ENCODE measurements at places on chromosomes 7 and 10. TPM values are rescaled to one million over a fixed set of nuclear protein-coding genes. Genes with fewer than 3 reads are reported as not detected.

EBLN1 gene
- total RNA-seq, result not detected

SPACDR gene
- total RNA-seq, result 0.11 TPM

GRCh38 chr10:48332166-48332870 lies 25.8 kb downstream of the MAPK8 start:
- H3K27ac ChIP-seq, result no peak overlapping the region
- DNase-seq, result peak; percentile 47
- H3K36me3 ChIP-seq, result no peaks in the 10 kb centered on the region
- no peak overlapping the region for H3K4me3 ChIP-seq
- peaks cover 6% of the 10 kb centered on the region for H3K4me1 ChIP-seq

DNA sequence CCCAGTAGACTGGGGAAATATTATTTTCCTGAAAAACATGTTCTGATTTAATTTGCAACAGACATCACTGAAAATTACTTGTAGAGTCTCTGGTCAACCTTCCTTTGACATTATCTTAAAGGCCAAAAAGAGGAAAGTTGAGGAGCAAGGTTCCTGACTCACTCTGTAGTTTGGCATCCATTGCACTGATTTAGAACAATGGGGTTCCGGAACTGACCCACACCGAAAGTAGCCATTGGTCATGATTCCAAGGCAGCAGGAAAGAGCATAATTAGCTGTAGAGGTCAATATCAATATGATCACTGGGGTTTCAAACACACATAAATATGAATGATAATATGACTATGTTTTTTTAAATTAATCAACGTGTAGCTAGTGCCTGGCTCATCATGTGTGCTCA lies 65.8 kb downstream of the DNMBP start:
- no peaks in the 10 kb centered on the region for H3K36me3 ChIP-seq
- no peak for DNase-seq
- no peak overlapping the region for H3K4me3 ChIP-seq
- no peak overlapping the region for H3K27ac ChIP-seq
- peaks cover 21% of the 10 kb centered on the region for H3K4me1 ChIP-seq

DNA sequence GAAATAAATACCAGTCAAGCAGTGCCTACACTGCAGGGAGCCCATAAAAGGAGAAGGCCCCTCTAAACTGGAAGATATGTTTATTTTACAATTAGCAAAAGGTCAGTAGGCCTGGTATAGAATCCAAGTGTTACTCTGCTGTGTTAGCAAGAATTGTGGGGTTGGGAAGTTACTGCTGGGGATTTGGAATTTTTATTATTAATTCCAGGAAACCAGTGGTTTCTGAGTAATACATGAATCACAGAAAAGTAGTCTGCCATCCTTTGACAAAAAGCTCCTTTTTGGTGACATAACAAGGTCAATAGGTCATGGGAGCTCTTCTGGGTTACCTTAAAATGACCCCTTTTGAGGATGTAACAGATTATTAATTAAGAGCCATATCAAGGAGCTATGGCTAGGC lies 67.4 kb downstream of the ZNF92 start:
- no peaks in the 10 kb centered on the region for H3K27me3 ChIP-seq
- DNase-seq, result peak; percentile 89
- no peak overlapping the region for H3K4me3 ChIP-seq
- H3K36me3 ChIP-seq, result peaks cover under 1% of the 10 kb centered on the region

DNA sequence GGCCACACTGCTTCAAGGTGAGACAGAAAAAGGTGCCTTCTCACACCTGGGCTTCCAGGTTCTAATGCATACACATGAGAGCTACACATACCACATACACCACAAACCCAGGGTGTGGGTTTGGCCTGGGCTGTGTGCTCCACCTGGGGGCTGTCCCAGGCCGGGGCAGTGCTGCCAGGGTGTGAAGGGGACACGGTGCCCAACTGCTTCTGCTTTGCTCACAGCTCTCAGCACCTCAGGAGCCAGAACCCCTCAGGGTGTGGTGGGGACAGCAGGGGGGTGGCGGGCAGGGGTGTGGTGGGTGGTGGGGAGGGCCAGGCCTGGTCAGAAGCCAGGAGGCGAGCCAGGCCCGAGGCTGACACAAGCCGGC lies 51.1 kb downstream of the TMEM209 start:
- H3K36me3 ChIP-seq, result no peaks in the 10 kb centered on the region
- no peak overlapping the region for H3K27ac ChIP-seq
- DNase-seq, result peak; percentile 6

GRCh38 chr10:13669182-13669855 lies 82.6 kb downstream of the PRPF18 start:
- no peak overlapping the region for H3K27ac ChIP-seq
- no peaks in the 10 kb centered on the region for H3K4me1 ChIP-seq
- no peaks in the 10 kb centered on the region for H3K36me3 ChIP-seq
- no peak for DNase-seq
- H3K4me3 ChIP-seq, result no peak overlapping the region

DNA sequence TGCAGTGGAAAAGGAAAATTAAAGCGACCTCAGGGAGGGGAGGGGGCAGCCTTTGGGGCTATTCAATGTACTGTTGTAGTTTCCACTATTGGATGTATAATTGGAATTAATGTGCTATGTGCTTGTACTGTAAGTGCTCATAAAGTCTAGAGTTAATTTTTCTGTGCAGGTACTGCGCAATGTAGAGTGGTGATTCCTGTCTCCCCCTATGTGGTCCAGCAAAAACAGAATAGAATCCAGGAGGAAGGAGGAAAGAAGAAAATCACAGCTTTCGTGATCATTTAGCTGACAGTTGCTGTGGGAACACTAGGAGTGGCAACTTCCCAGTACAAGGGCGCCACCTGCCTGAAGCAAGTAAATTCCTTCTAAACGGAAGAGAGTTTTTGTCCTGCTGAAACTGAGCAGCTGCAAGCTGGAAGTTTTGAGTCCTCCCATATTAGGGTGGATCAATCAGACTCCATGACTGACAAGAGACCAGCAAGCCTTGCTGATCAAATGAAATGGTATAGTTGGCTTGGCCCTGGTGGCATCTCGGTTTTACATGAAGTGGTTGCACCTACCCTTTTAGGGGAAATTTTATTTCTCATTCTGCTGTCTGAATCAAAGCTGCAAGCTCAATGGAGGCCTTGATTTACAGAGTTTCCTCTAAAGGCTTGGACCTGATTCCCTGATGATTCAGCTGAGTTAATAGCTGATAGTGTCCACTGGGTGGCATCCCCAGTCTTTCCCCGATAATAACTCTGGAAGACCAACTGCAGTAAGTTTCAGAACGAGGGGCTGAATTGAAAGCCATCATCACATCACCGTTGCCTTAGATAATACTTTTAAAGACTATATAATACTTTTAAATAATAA lies 299.8 kb downstream of the HGF start:
- no peaks in the 10 kb centered on the region for H3K36me3 ChIP-seq
- peak; percentile 70 for DNase-seq
- H3K4me3 ChIP-seq, result no peak overlapping the region
- H3K27ac ChIP-seq, result no peak overlapping the region
- no peaks in the 10 kb centered on the region for H3K27me3 ChIP-seq

DNA sequence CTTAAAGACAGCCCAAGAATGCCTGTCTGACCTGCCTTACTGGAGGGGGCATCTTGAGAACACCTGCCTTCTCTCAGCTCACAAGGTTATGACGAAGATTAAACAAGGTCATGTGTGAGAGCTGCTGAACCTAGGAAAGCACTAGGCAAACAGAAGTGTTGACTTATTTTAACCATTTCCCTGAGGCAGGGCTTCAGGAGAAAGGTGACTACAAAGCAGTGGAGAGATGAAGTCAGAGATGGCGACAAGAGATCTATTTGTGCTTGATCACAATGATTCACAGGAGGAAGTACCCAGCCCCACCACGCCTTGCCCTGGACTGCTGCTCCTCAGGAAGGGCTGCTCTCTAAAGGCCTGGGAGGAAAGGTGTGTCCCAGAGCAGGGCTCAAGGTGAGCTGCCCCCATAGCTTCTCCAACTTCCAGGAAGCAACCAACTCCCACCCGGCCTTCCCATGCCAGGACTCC lies 27.8 kb downstream of the STN1 start:
- no peaks in the 10 kb centered on the region for H3K27me3 ChIP-seq
- H3K4me3 ChIP-seq, result no peak overlapping the region
- peaks cover 71% of the 10 kb centered on the region for H3K4me1 ChIP-seq
- peaks cover 13% of the 10 kb centered on the region for H3K36me3 ChIP-seq
- H3K27ac ChIP-seq, result peak overlapping the region; percentile 100
- DNase-seq, result peak; percentile 93

GRCh38 chr10:31274310-31274709 lies 44.7 kb upstream of the ZEB1 start:
- H3K27ac ChIP-seq, result no peak overlapping the region
- no peaks in the 10 kb centered on the region for H3K36me3 ChIP-seq
- no peaks in the 10 kb centered on the region for H3K4me1 ChIP-seq
- DNase-seq, result no peak
- H3K27me3 ChIP-seq, result no peaks in the 10 kb centered on the region
